ENCODE measurements at places on chromosomes 12 and 14.

DNA sequence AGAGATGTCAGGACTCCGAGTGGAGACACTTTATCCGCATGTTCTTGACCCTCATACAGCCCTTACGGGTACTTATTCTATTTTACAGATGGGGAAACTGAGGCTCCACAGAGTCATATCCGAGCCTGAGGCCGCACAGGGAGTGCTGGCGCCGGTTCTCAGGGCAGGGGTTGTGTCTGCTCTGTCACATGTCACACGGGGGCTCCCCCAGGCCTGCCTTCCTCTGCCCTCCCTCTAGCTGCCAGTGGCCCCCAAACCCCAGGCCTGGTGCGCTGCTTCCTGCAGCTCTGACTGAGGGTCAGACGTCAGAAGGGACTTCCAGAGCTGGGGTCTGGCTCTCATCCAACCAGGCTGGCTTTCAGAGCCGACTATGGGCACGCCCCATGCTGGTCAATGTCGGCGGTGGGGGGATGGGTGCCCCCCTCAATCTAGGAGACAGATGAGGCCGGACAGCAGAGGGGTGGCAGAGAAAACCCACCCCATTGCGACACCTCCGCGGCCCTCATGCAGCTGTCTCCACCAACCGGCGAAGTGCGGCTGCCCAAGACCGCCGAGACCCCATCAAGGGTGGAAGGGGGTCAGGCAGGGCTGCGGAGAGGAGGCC, 811 bp upstream of the INF2 start:
- DNase-seq = no peak

GRCh38 chr14:91649930-91650329, 82.0 kb downstream of the CATSPERB start:
- no peak for DNase-seq

DNA sequence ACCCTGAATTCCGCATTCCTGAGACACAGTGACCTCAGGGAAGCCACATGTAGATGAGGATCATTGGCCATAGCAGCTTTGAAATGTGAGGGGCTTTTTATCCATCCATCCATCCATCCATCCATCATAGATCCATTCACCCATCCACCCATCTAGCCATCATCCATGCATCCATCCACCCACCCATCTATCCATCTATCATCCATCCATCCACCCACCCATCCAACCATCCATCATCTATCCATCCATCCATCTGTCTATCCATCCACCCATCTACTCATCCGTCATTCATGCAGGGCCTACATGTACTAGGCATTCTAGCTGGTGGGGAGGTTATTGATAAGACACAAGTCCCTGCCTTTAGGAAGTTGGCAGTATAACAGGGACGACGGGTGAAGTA, 27.9 kb upstream of the CEBPE start:
- no peak for DNase-seq

DNA sequence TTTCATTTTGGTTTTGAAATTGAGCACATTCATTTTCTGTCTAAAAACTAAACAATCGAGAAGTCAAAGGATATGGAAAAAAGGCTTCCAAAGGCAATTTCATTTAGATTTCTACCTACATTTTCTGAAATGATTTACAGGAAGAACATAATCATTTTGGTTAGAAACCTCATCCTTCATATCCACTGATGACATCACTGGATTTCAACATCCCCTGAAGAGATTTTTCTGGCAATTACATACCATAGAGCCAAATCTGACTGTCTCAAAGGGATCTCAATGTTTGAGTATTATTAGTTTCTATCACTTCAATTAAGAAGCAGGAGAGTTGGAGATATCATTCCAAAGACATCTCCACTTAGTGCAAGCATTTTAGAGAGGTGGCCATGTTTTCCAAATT, 137.8 kb downstream of the TTC7B start:
- DNase-seq = no peak

- DNase-seq = no peak
Measured at GRCh38 chr14:26400373-26400772, 197.5 kb downstream of the NOVA1 start.

GRCh38 chr14:28931999-28932398, 165.4 kb downstream of the FOXG1 start:
- no peak for DNase-seq

DNA sequence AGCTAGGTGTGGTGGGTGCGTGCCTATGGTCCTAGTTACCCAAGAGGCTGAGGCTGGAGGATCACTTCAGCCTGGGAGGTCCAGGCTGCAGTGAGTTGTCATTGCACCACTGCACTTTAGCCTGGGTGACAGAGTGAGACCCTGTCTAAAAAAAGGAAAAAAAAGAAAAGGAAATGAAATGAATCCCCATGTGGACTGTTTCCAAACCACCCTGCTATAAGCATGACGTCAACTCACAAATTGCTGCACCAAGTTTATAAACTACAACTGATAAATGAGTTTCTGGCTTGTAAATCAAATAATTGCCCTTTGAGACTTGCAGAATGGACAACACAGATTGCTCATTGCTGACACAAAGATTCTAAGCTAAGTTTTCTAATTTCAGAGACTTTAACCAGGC, 51.0 kb upstream of the STK38L start:
- DNase-seq = no peak

DNA sequence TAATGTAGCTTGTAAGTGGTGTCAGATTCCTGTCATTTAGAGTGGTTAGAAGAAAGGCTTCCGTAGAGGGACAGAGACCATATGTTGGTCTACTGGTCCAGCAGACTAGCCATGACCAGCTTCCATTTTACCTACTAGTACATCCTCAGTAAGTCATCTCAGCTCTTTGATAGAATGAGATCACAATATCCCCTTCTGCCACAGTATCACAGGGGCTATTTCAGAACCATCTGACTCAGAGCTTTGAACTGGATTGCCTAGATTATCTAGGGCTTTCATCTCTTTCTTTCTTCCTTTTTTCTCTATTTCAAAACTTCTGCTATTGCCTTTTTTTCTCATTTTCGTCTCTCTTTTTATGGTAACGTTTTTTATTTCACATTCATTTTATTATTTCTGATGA, 4.7 kb downstream of the ZDHHC17 start:
- no peak for DNase-seq

GRCh38 chr12:100382338-100382737, 25.5 kb downstream of the SLC17A8 start:
- no peak for DNase-seq

- DNase-seq = no peak
Measured at GRCh38 chr12:103960616-103961227, 5.0 kb upstream of the TDG start.

Measured in GM06990 (cell line).